Activated CD4-positive, alpha-beta memory T cell treated with anti-CD3 and anti-CD28 coated beads, Interleukin-2, amount 10 ng/mL, durations not matched to agents 7 days and 5 days (primary cell): ENCODE measurements at places on chromosomes 6 and 20. TPM values are rescaled to one million over a fixed set of nuclear protein-coding genes. Genes with fewer than 3 reads are reported as not detected.

WFDC5 gene
- total RNA-seq = 0.73 TPM

LPA gene
- not detected for total RNA-seq

NKX2-4 gene
- total RNA-seq = not detected

DNA sequence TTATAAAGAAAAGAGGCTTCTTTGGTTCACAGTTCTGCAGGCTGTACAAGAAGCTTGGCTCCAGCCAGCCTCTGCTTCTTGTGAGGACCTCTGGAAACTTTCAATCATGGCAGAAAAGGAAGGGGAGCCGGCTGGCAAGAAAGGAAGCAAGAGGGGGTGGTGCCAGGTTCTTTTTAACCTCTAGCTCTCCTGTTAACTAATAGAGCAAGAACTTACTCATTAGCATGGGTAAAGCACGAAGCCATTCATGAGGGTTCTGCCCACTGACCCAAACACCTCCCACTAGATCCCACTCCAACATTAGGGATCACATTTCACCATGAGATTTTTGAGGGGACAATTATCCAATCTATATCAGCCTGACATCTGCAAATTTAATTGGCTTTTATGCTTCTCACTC, 347.1 kb downstream of the GRIK2 start:
- no peak for DNase-seq
- no peak overlapping the region for H3K4me3 ChIP-seq
- no peaks in the 10 kb centered on the region for H3K4me1 ChIP-seq
- no peaks in the 10 kb centered on the region for H3K36me3 ChIP-seq

- no peaks in the 10 kb centered on the region for H3K27me3 ChIP-seq
- peaks cover 16% of the 10 kb centered on the region for H3K4me1 ChIP-seq
- DNase-seq = no peak
- no peak overlapping the region for H3K27ac ChIP-seq
- no peak overlapping the region for H3K4me3 ChIP-seq
These were observed 136.8 kb upstream of the PTPRK start for GRCh38 chr6:128657181-128657580.
